Stimulated activated naive B cell treated with anti-CD40 and anti-IgM and Interleukin-4, amounts not matched to agents 10 μg/mL and 1 μg/mL and 100 μg/mL, for 72 hours (primary cell): ENCODE measurements at places on chromosomes 5 and 9.

- no peak overlapping the region for H3K4me3 ChIP-seq
- H3K36me3 ChIP-seq: peaks cover 5% of the 10 kb centered on the region
- peaks cover 19% of the 10 kb centered on the region for H3K27me3 ChIP-seq
- peaks cover 7% of the 10 kb centered on the region for H3K4me1 ChIP-seq
- no peak overlapping the region for H3K27ac ChIP-seq
These were observed 12.0 kb upstream of the RXRA start for GRCh38 chr9:134314039-134314949.

- no peak overlapping the region for H3K4me3 ChIP-seq
- H3K36me3 ChIP-seq: peaks cover 25% of the 10 kb centered on the region
- H3K4me1 ChIP-seq: no peaks in the 10 kb centered on the region
- no peak for DNase-seq
- H3K27ac ChIP-seq: no peak overlapping the region
These were observed 62.4 kb downstream of the TNPO1 start for GRCh38 chr5:72878854-72879253.

DNA sequence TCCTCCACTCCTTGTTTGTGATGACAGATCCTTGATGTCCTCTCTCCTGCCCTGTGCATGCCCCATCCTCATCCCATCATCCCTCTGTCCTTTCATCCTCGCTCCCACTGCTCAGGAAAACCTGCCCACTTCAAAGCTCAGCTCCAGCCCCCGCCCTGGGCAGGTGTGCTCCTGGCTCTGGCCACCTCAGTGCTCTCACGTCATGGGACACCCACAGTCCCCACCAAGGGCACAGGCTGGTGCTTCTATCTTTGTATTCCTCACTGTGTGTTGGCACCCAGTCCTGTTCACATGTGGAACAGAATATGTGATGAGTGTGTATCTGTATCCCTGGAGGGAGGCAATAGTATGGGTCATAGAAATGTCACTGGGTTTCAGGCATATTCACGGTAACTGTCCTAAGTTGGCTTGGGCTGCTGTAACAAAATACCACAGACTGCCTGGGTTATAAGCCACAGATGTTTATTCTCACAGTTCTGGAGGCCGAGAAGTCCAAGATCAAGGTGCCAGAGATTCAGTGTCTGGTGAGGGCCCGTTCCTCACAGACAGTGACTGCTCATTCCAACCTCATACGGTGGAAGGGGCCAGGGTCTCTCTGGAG, 13.5 kb downstream of the GFPT2 start:
- no peak for DNase-seq
- H3K4me1 ChIP-seq: no peaks in the 10 kb centered on the region
- peaks cover 13% of the 10 kb centered on the region for H3K27me3 ChIP-seq
- no peak overlapping the region for H3K4me3 ChIP-seq

- no peak overlapping the region for H3K4me3 ChIP-seq
- no peaks in the 10 kb centered on the region for H3K4me1 ChIP-seq
- no peak overlapping the region for H3K27ac ChIP-seq
These were observed 46.8 kb downstream of the GRIN3A start for GRCh38 chr9:101691657-101692056.

- H3K36me3 ChIP-seq: no peaks in the 10 kb centered on the region
- no peak overlapping the region for H3K27ac ChIP-seq
- H3K27me3 ChIP-seq: peaks cover 68% of the 10 kb centered on the region
- no peak overlapping the region for H3K4me3 ChIP-seq
These were observed 16.9 kb downstream of the PTCH1 start for GRCh38 chr9:95499847-95500246.

DNA sequence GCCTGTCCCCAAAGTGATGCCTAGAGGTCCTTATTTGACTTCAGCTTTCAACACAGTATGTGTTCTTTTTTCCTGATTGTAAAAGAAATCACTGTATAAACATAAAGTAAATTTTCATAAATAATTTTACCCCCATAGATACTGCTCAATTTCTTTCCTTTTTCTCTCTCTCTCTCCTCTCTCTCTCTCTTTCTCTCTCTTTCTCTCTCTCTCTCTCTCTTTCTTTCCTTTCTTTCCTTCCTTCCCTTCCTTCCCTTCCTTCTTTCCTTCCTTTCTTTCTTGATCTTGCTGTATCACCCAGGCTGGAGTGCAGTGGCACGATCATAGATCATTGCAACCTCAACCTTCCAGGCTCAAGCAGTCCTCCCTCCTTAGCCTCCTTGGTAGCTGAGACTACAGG, 64.8 kb downstream of the PDZD2 start:
- no peaks in the 10 kb centered on the region for H3K27me3 ChIP-seq
- no peaks in the 10 kb centered on the region for H3K36me3 ChIP-seq
- no peak overlapping the region for H3K27ac ChIP-seq
- DNase-seq: no peak

- peak overlapping the region; percentile 98 for H3K27ac ChIP-seq
- H3K36me3 ChIP-seq: peaks cover 78% of the 10 kb centered on the region
- H3K4me3 ChIP-seq: peak overlapping the region; percentile 93
- DNase-seq: peak; percentile 95
These were observed 2.2 kb downstream of the AKNA start for GRCh38 chr9:114385397-114386181.

DNA sequence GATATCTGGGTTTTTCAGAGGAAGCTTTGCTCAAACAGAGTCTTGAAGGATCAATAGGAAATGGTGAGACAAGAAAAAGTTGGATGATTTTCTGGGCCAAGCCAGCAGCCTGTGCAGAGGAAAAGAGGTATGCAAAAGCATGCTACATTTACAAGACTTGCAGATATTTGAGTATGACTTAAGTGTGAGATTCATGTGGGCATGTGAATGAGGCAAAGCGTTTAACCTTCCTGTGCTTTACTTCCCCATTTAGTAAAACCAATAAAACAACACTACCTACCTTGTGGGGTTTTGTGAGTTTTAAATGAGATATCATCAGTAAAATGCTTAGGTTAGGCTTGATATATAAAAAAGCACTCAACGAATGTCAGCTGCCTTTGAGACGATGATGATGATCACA, 58.1 kb downstream of the PIP5K1B start:
- DNase-seq: no peak
- no peak overlapping the region for H3K4me3 ChIP-seq
- H3K27ac ChIP-seq: no peak overlapping the region
- no peaks in the 10 kb centered on the region for H3K27me3 ChIP-seq
- peaks cover 34% of the 10 kb centered on the region for H3K4me1 ChIP-seq

DNA sequence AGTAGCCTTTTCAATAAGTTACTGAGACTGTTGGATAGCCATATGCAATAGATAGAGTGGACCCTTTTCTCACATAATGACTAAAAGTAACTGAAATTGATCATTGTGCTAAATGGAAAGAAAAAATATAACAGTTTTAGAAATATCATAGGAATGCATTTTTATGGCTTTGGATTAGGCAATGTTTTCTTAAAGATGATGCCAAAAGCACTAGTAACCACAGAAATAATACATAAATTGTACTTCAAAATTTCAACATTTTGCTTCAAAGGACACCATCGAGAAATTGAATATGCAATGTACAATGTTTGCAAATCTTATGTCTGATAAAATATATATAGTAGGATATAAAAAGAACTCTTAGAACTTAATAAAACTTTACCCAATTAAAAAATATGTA, 1267.5 kb upstream of the CDH9 start:
- H3K36me3 ChIP-seq: no peaks in the 10 kb centered on the region
- H3K27ac ChIP-seq: no peak overlapping the region
- no peaks in the 10 kb centered on the region for H3K4me1 ChIP-seq
- DNase-seq: no peak
- no peaks in the 10 kb centered on the region for H3K27me3 ChIP-seq

GRCh38 chr5:122882831-122883230, 37.4 kb downstream of the SNX24 start:
- no peaks in the 10 kb centered on the region for H3K27me3 ChIP-seq
- peaks cover 5% of the 10 kb centered on the region for H3K36me3 ChIP-seq
- no peak overlapping the region for H3K4me3 ChIP-seq
- DNase-seq: no peak

GRCh38 chr9:115855458-115856133, 298.0 kb upstream of the PAPPA start:
- no peaks in the 10 kb centered on the region for H3K4me1 ChIP-seq
- H3K4me3 ChIP-seq: no peak overlapping the region
- DNase-seq: no peak
- H3K27me3 ChIP-seq: no peaks in the 10 kb centered on the region

DNA sequence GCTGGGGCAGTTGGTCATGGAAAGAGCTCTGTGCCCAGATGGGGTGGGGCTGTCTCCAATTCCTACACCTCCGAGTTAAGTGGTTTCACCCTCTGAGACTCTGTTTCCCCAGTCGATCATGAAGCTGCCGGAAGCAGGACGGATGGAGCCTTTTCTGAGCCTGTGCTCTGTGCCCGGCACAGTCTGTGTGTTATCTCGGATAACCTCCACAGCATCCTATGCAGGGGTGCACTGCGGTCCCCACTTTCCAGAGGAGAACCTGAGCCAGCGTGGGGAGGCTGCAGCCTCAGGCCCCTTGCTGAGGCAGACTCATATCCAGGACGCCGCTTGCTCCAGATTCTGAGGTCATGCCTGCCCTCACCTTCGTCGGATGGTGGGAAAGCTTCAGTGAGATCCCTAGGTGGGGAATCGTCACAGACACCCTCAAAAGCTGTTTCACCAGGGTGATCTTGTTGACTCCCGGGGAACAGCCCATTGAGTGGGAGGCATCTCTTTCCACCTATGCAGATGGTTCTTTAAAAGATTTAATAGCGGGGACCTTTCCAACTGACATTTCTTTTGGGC, 6.9 kb upstream of the COL5A1 start:
- H3K4me3 ChIP-seq: no peak overlapping the region
- H3K27me3 ChIP-seq: peaks cover 16% of the 10 kb centered on the region

- H3K4me3 ChIP-seq: peak overlapping the region; percentile 82
- H3K27ac ChIP-seq: no peak overlapping the region
- peaks cover 12% of the 10 kb centered on the region for H3K36me3 ChIP-seq
These were observed 975 bp downstream of the TPRN start for GRCh38 chr9:137199411-137200121.

DNA sequence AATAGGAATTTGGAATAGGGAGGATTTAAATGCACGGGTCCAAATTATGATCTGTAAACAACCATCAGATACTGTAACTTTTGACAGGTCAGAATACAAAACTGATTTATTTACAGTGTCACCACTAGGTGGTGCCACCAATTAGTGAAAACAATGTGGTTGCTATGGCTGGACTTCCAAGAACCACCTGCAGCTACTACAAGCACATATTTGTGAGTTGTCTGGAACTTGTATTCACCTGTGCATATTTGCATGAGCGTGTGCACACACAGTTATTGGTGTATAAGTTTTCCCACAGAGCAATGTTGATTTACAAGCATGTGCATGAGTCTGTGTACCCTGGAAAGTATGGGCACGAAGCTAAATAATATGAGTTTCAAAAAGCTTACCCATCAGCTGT, 3.0 kb upstream of the HRCT1 start:
- H3K4me1 ChIP-seq: peaks cover 6% of the 10 kb centered on the region
- peaks cover 40% of the 10 kb centered on the region for H3K27me3 ChIP-seq

- peaks cover 31% of the 10 kb centered on the region for H3K27me3 ChIP-seq
- DNase-seq: no peak
- no peaks in the 10 kb centered on the region for H3K36me3 ChIP-seq
- H3K27ac ChIP-seq: no peak overlapping the region
- peak overlapping the region; percentile 2 for H3K4me3 ChIP-seq
These were observed 118.0 kb downstream of the ESM1 start for GRCh38 chr5:54867310-54867944.

DNA sequence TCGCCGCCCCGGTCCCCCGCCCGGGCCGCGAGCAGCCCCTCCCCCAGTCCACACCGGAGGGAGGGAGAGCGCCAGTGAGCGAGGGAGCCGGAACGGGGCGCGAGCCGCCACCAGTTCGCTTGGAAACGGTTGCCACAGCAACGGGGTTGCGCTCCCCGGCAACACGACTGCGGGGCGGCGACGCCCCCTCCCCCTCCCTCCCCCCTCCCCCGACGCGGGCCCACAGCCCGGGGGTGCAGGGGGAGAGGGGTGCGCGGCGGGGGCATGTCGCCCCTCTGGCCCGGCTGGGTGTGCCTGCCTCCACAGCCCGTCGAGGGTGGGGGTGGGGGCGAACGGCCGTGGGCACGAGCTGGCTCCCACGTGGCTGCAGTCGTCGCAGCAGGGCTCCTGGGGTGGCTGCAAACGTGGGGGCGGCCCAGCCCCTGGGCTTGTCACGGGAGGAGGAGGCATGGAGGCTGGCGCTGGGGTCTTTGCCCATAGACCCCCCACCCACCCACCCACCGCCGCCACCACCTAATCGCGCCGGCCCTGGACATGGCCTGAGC, 524 bp downstream of the PRR7 start:
- peak; percentile 46 for DNase-seq
- H3K4me1 ChIP-seq: peaks cover 65% of the 10 kb centered on the region
- peak overlapping the region; percentile 82 for H3K4me3 ChIP-seq
- peaks cover 14% of the 10 kb centered on the region for H3K36me3 ChIP-seq
- no peak overlapping the region for H3K27ac ChIP-seq

GRCh38 chr9:16131264-16131663, 578.4 kb downstream of the CCDC171 start:
- no peak overlapping the region for H3K27ac ChIP-seq
- H3K27me3 ChIP-seq: no peaks in the 10 kb centered on the region
- H3K4me1 ChIP-seq: no peaks in the 10 kb centered on the region
- no peak overlapping the region for H3K4me3 ChIP-seq
- H3K36me3 ChIP-seq: no peaks in the 10 kb centered on the region

- H3K4me1 ChIP-seq: no peaks in the 10 kb centered on the region
- H3K27me3 ChIP-seq: no peaks in the 10 kb centered on the region
- no peak for DNase-seq
- H3K27ac ChIP-seq: no peak overlapping the region
- H3K4me3 ChIP-seq: no peak overlapping the region
These were observed 273.1 kb downstream of the GABRB2 start for GRCh38 chr5:161273410-161273809.

DNA sequence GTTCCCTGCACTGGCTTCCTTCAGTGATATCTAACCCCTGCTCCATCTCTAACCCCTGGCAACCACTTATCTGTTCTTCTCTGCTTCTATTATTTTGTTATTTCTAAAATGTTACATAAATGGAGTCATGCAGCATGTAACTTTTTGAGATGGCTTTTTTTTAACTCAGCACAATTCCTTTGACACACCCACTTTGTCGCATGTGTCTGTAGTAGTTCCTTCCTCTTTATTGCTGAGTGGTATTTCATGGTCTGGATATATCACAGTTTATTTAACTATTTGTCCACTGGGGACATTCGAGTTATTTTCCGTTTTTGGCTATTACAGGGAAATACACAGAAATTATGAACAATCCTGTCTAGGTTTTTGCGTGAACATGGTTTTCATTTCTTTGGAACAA, 200.2 kb downstream of the TRIO start:
- H3K27ac ChIP-seq: no peak overlapping the region
- peaks cover 21% of the 10 kb centered on the region for H3K36me3 ChIP-seq
- H3K4me3 ChIP-seq: no peak overlapping the region
- H3K27me3 ChIP-seq: no peaks in the 10 kb centered on the region
- DNase-seq: no peak

GRCh38 chr9:131500939-131501541, 1.7 kb upstream of the POMT1 start:
- DNase-seq: no peak
- peaks cover 30% of the 10 kb centered on the region for H3K4me1 ChIP-seq
- H3K27ac ChIP-seq: peak overlapping the region; percentile 80
- no peaks in the 10 kb centered on the region for H3K27me3 ChIP-seq
- peaks cover 45% of the 10 kb centered on the region for H3K36me3 ChIP-seq

GRCh38 chr9:136697821-136698526, 10.7 kb upstream of the AGPAT2 start:
- H3K36me3 ChIP-seq: no peaks in the 10 kb centered on the region
- no peak for DNase-seq
- peaks cover 7% of the 10 kb centered on the region for H3K27me3 ChIP-seq
- H3K4me3 ChIP-seq: no peak overlapping the region

GRCh38 chr5:160175438-160176218, 53.7 kb upstream of the FABP6 start:
- H3K4me3 ChIP-seq: no peak overlapping the region
- H3K27me3 ChIP-seq: no peaks in the 10 kb centered on the region
- no peaks in the 10 kb centered on the region for H3K36me3 ChIP-seq
- no peak overlapping the region for H3K27ac ChIP-seq

GRCh38 chr9:34143116-34143515, 16.6 kb upstream of the DCAF12 start:
- H3K27ac ChIP-seq: no peak overlapping the region
- no peak overlapping the region for H3K4me3 ChIP-seq
- H3K27me3 ChIP-seq: peaks cover 59% of the 10 kb centered on the region
